ENCODE measurements at places on chromosomes 3 and 15. TPM values are rescaled to one million over a fixed set of nuclear protein-coding genes. Genes with fewer than 3 reads are reported as not detected.

DNA sequence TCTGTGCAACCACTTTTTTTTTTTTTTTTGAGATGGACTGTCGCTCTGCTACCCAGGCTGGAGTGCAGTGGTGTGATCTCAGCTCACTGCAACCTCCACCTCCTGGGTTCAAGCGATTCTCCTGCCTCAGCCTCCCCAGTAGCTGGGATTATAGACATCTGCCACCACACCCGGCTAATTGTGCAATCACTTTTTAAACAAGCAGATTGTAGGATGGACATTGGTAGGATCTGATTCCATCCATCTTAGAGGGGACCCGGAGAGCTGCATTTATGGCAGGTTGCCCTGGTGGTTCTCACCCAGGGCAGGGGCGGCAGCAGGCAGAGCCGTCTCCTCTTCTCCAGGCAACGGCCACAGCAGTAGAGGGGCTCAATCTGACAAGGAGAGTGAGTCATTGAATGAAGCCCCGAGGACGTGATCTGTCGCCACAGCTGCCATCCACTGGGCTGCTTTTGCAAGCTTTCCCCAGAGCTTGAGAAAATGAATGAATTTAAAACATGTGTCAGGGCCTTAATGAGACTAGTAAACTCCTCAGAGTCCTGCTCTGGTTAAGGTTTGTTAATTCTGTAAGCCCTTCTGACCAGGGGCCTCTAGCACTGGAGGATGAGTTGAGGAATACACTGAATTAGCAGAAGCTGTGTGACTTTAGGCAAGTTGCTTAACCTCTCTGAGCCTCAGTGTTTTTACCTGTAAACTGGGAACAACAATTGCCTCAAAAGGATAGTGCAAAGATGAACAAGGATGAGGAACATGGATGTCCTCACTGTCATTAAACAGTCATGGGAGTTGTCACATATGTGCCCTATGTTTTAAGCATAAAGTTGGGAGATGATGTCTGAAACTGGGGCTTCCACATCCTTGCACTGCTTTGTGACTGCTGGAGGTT, 129.1 kb downstream of the ASB7 start:
- peaks cover 17% of the 10 kb centered on the region for H3K4me1 ChIP-seq
- no peaks in the 10 kb centered on the region for H3K36me3 ChIP-seq

GRCh38 chr15:52405856-52406255, 110.3 kb upstream of the MYO5C start:
- H3K27me3 ChIP-seq: no peaks in the 10 kb centered on the region
- DNase-seq: no peak
- H3K27ac ChIP-seq: no peak overlapping the region

- no peak overlapping the region for H3K27ac ChIP-seq
- H3K36me3 ChIP-seq: no peaks in the 10 kb centered on the region
- no peaks in the 10 kb centered on the region for H3K27me3 ChIP-seq
Observed at GRCh38 chr3:175065497-175065896, 206.4 kb downstream of the NAALADL2 start.

GRCh38 chr15:64247906-64248541, 85.2 kb upstream of the PPIB start:
- no peak for DNase-seq
- peak overlapping the region; percentile 67 for H3K27ac ChIP-seq
- H3K4me1 ChIP-seq: peaks cover 40% of the 10 kb centered on the region
- no peak overlapping the region for H3K4me3 ChIP-seq

- H3K36me3 ChIP-seq: no peaks in the 10 kb centered on the region
- H3K4me1 ChIP-seq: no peaks in the 10 kb centered on the region
- no peaks in the 10 kb centered on the region for H3K27me3 ChIP-seq
- peak; percentile 52 for DNase-seq
Observed at GRCh38 chr15:81362790-81363189, 11.2 kb downstream of the TMC3 start.

DNA sequence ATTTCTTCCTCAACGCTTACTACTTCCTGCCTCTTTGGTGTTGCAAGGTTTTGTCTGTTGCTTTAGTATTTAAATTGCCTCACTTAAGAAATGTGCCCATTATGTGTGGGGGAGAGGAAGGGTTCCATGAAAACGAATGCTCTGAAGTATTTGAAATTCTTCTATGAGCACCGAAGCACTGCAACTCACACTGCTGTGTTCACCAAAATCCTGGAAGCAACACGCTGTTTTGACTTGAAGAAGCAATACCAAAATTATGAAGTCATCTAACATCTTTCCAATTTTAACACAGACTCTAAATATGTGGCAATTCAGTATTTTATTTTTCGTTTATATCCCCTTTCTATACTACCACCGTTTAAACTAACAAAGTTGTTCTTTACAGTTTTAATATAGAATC, 101.5 kb downstream of the RBMS3 start:
- H3K27me3 ChIP-seq: no peaks in the 10 kb centered on the region
- H3K27ac ChIP-seq: no peak overlapping the region
- H3K36me3 ChIP-seq: no peaks in the 10 kb centered on the region
- H3K4me3 ChIP-seq: no peak overlapping the region
- no peak for DNase-seq

GRCh38 chr3:159919873-159920272, 68.8 kb upstream of the IL12A start:
- no peaks in the 10 kb centered on the region for H3K36me3 ChIP-seq
- H3K27ac ChIP-seq: no peak overlapping the region
- no peaks in the 10 kb centered on the region for H3K27me3 ChIP-seq
- no peak overlapping the region for H3K4me3 ChIP-seq
- no peak for DNase-seq

- H3K27ac ChIP-seq: no peak overlapping the region
- no peak overlapping the region for H3K4me3 ChIP-seq
- H3K4me1 ChIP-seq: no peaks in the 10 kb centered on the region
- H3K36me3 ChIP-seq: peaks cover 25% of the 10 kb centered on the region
- no peak for DNase-seq
Observed at GRCh38 chr3:45719655-45720487, 30.7 kb downstream of the SACM1L start.

GRCh38 chr3:97981886-97982285, 9.7 kb upstream of the RIOX2 start:
- no peak overlapping the region for H3K27ac ChIP-seq
- no peaks in the 10 kb centered on the region for H3K27me3 ChIP-seq

GRCh38 chr3:38001456-38002081, 11.0 kb downstream of the VILL start:
- no peak for DNase-seq
- H3K27me3 ChIP-seq: no peaks in the 10 kb centered on the region
- H3K4me1 ChIP-seq: peaks cover 50% of the 10 kb centered on the region
- H3K27ac ChIP-seq: no peak overlapping the region

Gene GOLGA8Q
- 2.7 TPM for total RNA-seq

Gene SCN11A
- not detected for total RNA-seq

Gene LRRC31
- not detected for total RNA-seq
